IPS DF 19.7 (cell line): ENCODE measurements at places on chromosomes 3 and 15.

DNA sequence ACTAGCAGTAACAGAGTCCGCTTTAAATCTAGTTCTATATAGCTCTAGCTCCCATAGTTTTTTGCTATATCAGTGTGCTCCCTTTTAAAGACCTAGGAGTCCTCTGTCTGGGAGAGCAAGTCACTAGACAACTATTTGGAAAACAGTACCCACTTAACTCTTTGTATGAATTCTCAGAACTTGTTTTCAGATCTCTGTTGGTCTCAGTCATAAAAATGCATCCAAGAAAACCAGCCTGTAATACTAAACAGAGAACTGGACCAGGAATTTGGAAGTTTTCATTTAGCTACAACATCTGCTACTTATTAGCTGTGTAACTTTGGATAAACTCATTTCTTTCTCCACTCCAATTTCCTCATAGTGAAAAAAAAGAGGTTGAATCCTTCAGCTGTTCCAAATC, 56.9 kb upstream of the C3orf49 start:
- DNase-seq: no peak

DNA sequence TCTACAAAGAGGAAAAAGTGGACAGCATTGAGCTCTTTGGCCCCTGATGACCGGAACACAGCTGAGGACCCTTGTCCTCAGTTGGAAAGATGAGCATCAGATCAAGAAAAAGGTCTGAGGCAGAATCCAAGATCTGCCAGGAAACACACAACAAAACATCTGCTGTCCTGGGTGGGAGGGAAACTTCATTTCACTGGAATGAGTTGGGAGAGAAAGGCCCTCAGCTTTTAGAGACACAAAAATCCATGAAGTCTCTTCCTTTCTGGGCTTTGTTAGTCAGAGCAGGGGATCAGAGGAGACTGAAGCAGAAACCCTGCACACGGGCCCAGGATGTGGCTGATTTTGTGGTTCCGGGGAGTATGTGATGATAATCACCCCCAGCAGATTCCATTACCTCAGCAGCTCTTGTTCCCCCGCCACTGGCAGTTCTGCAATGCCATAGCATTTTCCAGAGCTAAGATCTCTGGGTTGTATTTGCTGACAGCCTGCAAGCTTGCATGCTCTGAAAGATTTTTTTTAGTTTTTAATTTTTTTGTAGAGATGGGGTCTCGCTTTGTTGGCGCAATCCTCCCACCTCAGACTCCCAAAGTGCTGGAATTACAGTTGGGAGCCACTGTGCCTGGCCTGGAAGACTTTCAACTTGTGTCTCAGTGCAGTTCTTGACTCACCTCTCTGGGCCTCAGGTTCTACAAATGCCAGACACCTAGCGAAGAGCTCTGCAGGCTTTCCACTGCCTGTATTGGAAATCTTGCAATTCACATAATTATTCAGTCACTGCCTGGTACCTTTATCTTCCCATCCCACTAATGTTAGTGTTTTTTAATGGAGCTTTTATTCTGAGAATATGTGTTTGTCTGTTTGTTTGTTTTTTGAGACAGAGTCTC, 5.8 kb upstream of the TATDN2 start:
- DNase-seq: no peak

GRCh38 chr3:45473841-45474240, 85.5 kb downstream of the LARS2 start:
- no peak for DNase-seq

DNA sequence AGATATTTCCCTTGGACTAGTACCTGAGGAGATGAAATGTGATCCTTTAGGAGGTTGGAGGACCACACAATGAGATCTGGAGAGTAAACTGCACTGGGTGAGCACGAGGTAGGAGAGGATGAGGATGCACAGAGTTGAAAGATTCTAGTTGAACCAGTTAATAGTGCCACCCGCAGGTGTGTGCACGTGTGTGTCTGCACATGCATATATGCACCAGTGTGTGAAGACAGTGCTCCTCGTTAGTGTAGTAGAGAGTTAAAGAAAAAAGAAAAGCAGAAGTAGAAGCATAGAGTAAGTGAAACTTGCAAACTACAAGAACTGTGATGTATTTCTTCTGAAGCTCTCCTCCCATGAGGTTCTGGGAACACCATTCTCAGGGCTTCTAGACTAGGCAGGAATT, 8.4 kb downstream of the MED12L start:
- no peak for DNase-seq

GRCh38 chr3:121488628-121489027, 57.2 kb downstream of the POLQ start:
- DNase-seq: no peak

GRCh38 chr3:60953351-60953750, 297.9 kb downstream of the FHIT start:
- no peak for DNase-seq

- no peak for DNase-seq
Measured at GRCh38 chr3:151724576-151725562, 8.9 kb upstream of the AADACL2 start.

GRCh38 chr3:32592011-32592410, 21.4 kb upstream of the DYNC1LI1 start:
- no peak for DNase-seq

DNA sequence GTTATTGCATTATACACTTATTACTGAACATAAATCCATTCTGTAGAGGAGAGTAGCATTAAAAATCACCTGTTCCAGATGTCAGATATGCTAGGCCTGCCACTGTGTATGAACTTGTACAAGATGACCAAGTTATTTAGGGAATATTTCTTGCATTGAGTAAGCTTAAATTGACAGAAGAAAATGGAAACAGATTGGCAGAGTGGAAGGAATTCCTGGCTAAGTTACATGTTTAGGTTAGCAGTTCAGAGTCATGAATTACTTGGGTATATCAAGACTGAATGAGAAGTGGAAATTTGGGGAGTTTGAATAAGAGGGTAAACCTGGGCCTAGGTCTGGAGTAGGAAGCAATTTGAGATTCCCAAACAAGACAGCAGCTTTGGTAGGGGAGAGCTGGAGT, 44.6 kb downstream of the ARHGAP31 start:
- no peak for DNase-seq

GRCh38 chr15:44275150-44275830, 13.2 kb upstream of the GOLM2 start:
- no peak for DNase-seq

DNA sequence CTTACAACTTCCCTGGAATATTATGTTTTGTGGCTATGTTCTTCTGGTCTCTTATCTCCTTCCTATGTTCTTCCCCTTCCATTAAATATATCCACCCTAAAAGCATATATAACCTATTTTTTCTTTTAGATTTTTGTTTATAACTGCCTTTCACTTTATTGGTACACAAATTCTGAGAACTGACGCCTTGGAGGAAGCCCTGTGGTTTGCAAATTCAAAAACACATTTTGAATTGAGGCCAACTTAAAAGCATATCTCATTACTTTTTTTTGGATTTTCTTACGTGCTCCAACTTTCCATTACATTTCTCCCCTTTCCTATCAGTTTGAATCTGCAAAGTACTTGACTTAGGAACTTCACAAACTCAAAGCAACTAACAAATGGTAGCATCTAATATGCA, 15.3 kb upstream of the COLQ start:
- no peak for DNase-seq

DNA sequence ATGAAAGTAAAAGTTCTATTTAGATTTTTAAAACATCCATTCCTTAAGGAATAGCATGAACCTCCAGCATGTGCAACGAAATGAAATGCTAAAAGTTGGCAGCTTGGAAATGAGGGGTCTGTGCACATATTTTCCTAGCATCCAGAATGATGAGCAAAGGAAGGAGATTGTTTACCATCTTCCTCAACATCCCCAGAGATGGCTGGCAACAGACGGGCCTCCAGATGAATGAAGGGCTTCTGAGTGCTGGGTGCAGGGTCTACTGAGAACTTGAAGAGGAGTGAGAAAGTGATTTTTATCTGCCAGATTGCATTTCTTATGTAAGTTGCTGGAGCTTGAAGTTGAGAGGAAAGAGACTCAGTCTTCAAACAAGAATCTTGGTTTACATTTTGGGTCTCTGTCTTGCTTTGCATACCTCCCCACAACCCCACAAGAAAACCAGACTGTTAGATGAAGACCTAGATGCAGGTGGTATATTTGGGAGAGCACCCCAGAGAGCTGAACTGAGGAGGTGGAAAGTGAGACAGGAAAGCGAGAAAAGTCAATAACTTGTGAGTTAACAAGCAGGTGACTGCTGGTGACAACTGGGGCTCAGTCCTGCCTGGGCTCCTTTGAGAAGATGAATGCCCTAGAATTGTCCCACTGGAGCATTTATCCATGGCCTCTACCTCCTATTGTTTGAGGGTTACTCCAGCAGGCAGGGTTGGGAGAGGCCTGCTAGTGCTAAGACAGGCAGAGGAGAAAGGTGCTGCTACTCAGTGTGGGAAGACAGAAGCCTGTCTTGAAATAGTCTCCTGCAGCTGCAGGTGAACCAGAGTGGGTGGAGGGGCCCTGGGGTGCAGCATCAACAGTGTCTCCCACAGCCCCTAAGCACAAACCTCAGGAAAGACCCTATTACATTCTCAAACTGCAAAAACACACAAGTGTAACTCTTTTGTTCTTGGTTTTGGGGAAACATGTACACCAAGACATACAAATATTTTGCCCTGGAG, 10.5 kb upstream of the CCK start:
- no peak for DNase-seq

GRCh38 chr3:24365168-24365567, 129.5 kb downstream of the THRB start:
- no peak for DNase-seq

DNA sequence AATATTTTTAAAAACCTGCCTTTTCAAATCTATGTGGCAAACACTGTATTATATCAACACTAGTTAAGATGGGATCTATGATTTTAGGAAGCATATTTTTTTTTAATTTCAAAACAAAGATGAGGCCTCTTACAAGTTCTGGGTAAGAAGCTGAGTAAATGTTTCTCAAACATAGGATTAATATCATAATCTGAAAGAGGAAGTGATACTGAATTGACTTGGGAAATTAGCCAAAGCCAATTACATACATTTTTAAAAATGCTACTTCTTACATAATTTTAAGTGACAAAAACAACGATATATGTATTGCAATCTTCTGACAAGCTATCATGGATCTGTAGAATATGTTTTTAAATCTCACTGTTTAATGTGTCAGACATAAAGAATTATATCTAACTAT, 135.1 kb upstream of the UBP1 start:
- DNase-seq: no peak

DNA sequence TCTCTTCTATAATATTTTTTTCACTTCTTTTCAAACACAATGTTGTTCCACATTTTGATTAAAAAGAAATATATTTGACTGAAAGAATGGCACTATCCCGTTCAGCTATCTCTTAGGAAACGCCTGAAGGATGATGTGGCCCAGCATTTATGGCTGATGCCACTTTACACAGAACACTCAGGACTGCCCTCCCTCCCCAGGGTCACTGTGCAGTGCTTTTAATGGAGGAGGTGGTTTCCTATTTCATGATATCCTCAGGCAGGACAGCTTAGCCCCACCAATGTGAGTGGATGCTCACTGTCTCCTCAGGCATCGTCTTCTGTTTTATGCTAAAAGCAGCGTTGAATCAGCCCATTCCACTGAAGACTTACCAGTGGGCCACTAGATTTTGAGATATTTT, 135.9 kb downstream of the KCNAB1 start:
- no peak for DNase-seq

- DNase-seq: no peak
Measured at GRCh38 chr15:57298204-57298603, 78.1 kb upstream of the CGNL1 start.

- no peak for DNase-seq
Measured at GRCh38 chr3:62197350-62198012, 175.9 kb downstream of the FEZF2 start.

DNA sequence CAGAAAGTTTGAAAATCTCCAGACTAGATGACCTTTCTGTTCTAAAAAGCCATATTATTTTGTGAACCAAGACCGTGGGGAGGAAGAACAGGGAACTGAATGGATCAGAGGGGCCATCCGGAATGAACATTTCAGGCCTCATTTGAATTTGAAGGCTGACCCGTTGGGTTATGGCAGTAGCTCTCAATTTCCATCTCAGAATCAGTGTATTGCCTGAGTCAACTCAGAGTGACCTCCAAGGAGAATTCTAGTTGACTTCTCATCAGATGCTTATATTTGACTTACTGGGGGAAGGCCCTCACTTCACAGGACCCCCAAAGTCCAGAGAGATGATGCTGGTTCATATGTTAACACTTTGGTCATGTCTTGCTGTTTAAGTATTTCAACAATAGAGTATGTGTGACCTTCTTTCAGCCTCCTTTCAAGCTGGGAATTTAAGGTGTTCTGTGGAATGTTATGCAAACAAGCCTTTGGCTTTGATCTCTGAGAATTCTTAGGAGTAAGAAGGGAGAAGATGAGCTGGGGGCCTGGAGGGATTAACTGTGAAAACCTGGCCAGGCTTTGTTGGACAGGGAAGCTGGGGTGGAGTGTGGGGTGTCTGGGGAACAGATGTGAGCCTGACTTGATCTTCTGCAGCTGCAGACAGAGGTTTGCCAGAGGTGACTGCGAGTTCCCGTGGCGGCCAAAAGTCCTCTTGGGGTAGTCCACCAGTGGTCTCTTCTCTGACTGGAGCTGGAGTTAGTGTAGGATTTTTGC, 111.2 kb upstream of the RGMA start:
- no peak for DNase-seq

- DNase-seq: no peak
Measured at GRCh38 chr15:33091983-33092693, 102.4 kb downstream of the FMN1 start.

- no peak for DNase-seq
Measured at GRCh38 chr3:9732080-9732739, 675 bp downstream of the BRPF1 start.
